ENCODE measurements at places on chromosomes 16 and 17.

GRCh38 chr17:14016858-14017257 is 52.4 kb upstream of the COX10 start:
- no peak for DNase-seq

DNA sequence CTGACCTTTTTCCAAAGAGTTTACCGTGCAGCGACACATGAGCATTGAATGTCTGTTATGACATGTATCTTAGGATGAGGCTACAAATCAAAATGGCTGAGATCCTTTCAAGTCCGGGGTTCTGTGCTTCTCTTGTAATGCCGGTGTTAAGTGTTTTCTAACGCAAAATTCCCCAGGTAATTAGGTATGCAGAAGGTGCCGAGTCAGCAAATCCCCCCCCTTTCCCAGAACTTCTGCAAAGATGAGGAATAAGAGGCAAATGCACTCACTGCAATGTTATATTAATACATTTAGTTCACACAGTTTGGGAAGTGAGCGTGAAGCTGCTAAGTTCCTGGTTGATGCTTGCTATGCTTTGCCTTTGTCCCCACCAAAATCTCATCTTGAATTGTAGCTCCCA is 36.3 kb upstream of the MLYCD start:
- no peak for DNase-seq

- DNase-seq = peak; percentile 76
Observed at GRCh38 chr17:81153340-81153803, 11.9 kb upstream of the PVALEF start.

DNA sequence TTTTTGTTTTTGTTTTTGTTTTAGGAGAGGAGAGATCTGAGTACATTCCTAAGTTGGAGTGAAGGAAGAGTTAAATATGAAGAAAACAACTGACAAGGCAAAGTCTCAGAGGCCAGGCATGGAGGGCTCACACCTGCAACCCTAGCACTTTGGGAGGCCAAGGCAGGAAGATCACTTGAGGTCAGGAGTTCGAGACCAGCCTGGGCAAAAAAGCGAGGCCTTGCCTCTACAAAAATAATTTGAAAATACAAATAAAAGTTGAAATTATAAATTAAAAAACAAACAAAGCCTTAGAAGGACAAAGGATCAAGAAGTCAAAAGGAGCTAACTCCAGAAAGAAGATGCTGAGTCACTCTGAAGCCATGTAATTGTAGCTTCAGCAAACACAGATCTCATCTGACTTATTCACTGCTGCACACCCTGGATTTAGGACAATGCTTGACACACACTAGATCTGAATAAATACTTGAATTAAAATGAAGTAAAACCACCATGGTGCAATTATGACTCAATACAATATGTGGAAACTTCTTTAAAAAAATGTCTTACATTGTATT is 9.1 kb downstream of the CEP20 start:
- DNase-seq = no peak

- no peak for DNase-seq
Observed at GRCh38 chr16:54519161-54519695, 232.6 kb upstream of the IRX3 start.
